Stimulated activated CD8-positive, alpha-beta memory T cell treated with anti-CD3 and anti-CD28 coated beads, Interleukin-12 subunit alpha, Interleukin-12 subunit beta, amount 100 ng/mL, for 1 hour (primary cell): ENCODE measurements at places on chromosomes 4 and X.

DNA sequence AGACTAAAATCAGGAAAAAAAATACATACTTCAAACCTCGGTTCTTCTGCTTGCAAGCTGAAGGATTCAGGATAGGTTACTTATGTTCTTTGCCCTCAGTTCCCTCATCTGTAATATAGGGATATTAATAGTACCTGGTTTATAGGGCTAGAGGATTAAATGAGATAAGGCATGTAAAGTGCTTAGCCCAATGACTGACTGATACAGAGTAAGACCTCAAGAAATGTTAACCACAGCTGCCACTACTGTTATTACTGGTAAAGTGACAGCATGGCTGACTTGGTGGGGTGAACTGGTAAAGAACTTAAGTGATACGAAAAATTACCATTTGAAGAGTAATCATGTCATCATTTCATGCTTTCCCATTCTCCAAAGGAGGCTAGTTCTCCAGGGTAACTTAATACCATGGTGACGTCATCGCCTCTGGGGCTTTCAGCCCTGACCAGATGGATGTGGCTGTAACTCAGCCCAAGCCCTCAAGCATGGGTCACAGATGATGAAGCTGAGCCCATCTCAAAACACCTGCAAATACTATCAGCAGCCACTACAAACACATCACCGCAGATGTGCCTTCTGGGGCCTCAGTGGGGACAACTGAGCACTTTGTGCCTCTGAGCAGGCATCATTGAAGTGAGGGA is 44.5 kb upstream of the SCML1 start:
- no peak for DNase-seq

DNA sequence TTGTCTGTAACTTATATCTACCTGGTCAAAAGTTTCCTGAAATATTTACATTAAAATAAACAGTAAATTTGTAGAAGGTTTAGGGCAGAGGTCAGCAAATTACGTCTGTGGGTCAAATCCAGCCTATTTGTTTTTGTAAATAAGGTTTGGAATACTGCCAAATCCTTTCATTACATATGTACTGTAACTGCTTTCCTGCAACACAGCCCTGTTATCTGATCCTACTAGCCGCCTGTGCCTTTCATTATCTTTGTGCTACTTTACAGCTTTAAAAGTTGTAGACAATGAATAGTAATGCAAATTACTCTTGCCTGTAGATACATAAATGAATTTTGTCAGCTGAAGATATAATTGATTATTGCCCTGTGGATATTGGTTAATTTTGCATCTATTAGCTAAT is 369.6 kb upstream of the SLC7A11 start:
- DNase-seq: no peak

DNA sequence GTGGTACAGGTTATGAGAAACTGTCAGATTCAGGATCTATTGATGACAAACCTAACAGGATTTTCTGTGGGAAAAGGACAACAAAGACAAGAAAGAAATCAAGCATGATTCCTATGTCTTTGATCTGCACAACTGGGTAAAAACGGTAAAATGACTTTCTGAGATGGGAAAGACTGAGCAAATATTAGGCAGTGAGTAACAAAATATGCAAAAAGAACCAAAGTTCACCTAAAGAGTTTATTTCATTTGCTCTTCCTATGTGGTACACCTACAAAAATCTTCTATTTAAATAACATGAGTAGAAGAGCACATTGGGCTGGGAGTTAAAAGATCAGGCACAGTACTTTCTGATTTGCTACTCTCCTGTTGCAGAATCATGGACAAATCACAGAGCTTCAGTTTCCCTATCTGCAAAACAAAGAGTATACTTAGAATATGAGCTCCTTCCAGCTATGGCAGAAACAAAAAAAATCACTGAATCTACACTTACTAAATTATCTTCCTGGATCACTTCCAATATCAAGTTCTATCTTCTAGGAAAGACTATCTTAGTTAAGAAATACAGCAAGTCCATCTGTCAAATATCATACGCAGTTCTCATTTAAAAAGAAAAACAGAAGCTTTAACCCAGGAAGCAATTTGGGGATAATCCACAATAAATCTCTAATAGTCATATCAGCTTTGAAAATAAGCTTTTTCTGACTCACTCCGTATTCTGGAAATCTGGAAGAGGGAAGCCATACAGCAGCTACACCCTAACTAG is 37.4 kb downstream of the NFXL1 start:
- no peak for DNase-seq

DNA sequence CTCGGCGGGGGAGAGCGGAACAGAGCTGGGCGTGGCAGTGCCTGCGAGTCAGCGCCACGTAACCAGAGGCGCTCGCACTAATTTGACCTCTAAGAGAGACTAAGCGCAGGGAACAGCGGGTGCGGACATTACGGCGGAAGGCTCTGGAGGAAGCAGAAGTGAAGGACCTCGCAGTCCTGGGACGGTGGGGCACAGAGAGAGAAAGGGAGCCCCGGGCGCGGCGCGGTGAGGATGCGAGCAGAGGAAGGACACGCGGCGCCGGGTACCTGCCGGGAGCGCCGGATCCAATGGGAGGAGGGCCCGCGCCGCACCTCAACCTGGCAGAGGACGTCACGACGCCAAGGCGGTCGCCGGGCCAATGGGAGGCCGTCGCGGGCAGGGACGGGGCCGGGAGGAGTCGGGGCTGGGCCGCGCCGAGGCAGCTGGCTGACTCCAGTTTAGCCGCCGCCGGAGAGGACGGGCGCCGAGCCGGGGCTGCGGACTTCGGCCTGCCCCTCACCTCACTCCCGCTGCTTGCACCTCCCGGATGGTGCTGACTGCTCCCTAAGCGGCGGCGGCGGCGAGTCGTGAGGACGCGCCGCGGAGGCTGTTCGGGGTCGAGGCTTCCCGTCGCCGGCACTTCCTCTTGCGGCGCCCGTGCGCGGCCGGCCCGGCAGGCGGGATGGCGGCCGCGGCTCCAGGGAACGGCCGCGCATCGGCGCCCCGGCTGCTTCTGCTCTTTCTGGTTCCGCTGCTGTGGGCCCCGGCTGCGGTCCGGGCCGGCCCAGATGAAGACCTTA is at the start of gene TMEM165:
Gene TMEM165 (plus strand): TSS at position 429 of the 779 bp plus-strand sequence. CDS start 233 bp downstream, at position 662.
- DNase-seq: peak; percentile 77

DNA sequence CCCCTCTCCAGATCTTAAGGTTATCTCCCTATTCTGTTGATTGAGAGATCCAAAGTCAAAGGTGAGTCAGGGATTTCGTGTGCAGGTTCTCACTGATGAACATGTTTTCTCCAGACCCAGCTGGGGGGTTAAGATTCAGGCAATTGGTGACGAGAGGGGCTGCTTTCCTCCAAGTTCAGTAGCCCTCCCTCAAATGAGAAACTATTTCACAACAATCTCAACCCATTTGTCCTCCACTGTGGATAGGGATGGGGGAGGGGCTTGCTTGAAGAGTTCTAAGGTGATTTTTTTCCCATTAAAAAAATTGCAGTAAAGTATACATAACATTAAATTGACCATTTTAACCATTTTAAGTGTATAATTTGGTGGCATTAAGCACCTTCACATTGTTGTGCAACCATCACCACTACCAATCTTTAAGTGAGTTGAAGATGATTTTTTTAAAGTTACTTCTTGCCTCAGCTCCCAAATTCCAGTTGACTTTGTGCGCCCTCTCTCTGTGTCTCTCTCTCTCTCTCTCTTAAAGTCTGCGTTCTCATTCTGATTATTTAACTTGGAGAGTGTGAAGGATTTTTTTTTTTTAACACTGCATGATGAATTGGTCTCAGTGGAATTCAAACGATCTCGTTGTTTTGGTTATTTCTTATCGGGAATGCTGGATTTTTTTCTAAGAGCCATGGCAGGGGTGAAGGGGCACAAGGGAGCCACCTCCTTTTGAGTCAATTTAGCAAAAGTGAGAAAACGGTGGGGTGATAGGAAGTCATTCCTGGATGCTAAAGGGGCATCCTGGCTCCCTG is 175.9 kb downstream of the SHROOM3 start:
- no peak for DNase-seq

DNA sequence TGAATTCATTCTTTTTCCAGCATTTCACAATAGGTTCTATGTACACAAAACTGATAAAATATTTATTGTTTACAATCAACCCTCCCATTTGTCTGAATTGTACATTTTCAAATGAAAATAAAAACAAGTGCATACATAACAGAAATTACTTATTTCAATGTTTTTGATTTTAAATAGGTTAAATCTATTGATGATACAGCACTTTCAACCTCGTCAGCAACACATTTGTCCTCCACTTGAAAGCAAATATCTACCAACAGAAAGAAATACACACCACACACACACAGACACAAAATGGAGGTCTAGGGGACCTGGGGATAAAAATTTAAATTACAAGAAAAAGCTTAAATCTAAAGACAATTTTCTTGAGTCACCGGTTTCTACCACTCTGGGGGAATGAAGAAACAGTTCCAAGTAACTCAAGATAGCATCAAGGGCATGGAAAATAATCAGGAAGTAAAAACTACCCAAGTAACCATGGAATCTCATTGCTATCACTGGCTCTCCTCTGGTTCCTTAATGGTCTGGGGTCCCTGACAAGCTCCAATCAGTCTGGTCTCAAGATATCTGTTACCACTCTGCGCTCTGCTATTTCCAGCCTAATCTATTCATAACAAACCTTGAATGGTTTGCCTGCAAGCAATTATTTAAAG is 27.6 kb downstream of the ANKRD17 start:
- DNase-seq: no peak

DNA sequence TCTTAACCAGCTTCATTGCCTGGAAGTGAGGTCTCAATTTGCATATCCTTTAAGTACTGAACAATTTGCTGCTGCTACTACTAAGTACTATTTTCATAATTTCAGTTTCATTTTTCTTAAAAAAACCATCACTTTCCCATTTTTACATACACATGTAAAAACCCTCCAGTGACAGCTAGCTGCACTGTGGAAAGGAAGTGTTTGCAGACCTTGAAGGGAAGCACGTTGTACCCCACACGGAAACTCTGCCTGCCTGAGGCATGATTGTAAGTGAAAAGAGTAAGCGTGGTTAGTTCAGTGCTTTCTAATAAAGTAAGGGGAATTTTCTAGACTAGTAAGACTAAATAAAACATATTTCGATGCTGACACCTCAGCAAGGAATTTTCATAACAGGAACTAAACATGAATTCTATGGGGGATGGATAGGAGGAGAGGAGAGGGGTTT is 103.6 kb downstream of the RAPGEF2 start:
- no peak for DNase-seq

DNA sequence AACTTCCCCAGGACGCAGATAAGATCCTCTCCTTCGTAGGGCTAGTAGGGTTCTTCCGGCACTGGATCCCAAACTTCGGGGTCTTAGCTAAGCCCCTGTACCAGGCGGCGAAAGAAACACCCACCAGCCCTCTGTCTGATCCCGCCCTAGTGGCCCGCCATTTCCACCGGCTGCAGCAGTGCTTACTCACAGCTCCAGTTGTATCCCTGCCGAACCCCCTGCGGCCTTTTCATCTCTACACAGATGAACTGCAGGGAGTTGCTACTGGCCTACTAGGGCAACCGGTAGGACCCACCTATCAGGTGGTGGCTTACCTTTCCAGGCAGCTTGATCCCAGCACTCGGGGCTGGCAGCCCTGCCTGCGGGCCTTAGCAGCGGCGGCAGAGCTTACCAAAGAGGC is 961.2 kb downstream of the RPA4 start:
- DNase-seq: no peak

GRCh38 chr4:154457471-154457870 is 34.1 kb downstream of the DCHS2 start:
- no peak for DNase-seq

DNA sequence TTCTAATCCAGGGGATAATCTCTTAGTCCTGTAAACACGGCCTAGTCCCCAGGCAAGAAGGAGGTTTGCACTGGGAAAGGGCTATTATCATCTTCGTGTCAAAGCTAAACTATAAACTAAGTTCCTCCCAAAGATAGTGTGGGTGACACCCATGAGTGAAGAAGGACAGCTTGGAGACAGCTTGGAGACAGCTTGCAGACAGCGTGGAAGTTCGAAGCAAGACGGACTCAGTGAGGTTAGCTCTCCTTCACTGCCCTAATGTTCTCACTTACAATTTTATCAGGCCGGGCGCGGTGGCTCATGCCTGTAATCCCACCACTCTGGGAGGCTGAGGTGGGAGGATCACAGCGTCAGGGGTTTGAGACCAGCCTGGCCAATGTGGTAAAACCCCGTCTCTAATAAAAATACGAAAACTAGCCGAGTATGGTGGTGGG is 19.2 kb upstream of the PLCXD1 start:
- DNase-seq: no peak

DNA sequence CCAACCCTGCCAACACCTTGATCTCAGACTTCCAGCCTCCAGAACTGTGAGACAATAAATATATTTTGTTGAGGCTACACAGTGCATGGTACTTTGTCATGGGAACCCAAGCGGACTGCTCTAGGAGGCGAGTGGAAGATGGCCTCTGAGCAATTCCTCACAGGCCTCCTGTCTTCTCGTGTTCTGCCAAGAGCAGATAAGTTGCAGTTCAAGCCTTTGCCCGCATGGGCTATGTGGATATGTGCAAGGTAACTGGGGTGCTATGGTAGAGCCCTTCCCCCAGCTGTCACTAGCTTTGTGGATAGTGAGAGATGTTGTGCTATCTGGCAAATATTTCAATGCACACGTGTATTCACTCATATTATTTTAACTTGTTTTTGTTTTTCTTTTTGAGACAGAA is 156.0 kb upstream of the BCOR start:
- DNase-seq: no peak

GRCh38 chrX:1493412-1493811 is 40.7 kb upstream of the ASMTL start:
- no peak for DNase-seq

DNA sequence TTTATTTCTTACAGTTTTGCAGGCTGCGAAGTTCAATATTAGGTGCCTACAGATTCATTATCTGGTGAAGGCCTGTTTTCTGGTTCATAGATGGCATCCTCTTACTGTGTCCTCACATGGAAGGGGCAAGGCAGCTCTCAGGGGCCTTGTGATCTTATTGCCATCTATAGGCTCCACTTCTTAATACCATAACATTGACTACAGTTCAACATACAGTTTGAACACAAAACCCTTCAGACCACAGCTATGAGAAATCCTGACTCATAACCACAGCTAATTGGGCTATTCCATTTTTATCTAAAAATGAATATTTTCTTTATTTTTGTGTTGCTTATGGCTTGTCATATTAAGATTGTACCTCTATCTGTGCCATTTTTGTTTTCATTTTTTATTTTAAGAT is 72.3 kb downstream of the STAG2 start:
- no peak for DNase-seq

GRCh38 chrX:34560180-34560579 is 96.9 kb downstream of the TMEM47 start:
- no peak for DNase-seq

GRCh38 chrX:68989456-68989855 is 160.6 kb downstream of the EFNB1 start:
- no peak for DNase-seq

DNA sequence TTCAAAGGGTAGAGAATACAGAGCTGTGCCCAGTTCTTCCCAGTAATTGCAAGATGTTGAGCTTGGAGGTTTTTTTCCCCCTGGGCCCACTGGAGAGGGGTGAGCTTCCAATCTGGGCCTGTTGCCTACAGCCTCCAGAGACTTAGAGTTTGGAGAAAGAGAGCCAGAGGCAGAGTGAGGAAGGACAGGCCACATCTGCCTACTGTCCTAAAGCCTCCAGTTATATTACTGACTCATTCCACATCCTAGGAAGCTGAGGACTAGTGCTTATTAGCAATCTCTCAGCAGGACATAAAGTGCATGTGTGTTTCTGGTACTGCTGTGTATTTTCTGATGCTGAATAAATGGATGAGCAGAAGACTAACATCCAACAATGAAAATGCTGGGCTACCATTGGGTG is 181.0 kb upstream of the MAMLD1 start:
- DNase-seq: no peak

GRCh38 chrX:148658115-148658730 is 157.8 kb downstream of the AFF2 start:
- DNase-seq: no peak
